Kidney (tissue), 22 donors: ENCODE measurements at places on chromosomes 11 and 22. TPM values are rescaled to one million over a fixed set of nuclear protein-coding genes. Genes with fewer than 3 reads are reported as not detected.

Gene SLC15A3
- total RNA-seq = 27.0 TPM

Gene TMPRSS6
- total RNA-seq = 1.4 TPM

Gene HBG1
- total RNA-seq = not detected

Gene IL17REL
- total RNA-seq = 0.16 TPM

Gene ANO9
- 21.8 TPM for total RNA-seq

Gene TRMU
- 40.5 TPM for total RNA-seq

Gene LUZP2
- 0.19 TPM for total RNA-seq

Gene DRD4
- 1.1 TPM for total RNA-seq

Gene APOC3
- total RNA-seq = not detected

Gene FRMD8
- 41.3 TPM for total RNA-seq

Gene CARD18
- total RNA-seq = not detected

Gene KLHL35
- 1.8 TPM for total RNA-seq

Gene FAM83F
- total RNA-seq = 13.1 TPM

Gene CDKN1C
- total RNA-seq = 54.8 TPM

Gene CATSPERZ
- total RNA-seq = not detected

Gene PRAME
- total RNA-seq = 1.7 TPM

Gene NPTXR
- total RNA-seq = 12.5 TPM

Gene TOMM22
- 55.0 TPM for total RNA-seq

Gene HEPHL1
- not detected for total RNA-seq

Gene CENPM
- 2.8 TPM for total RNA-seq

Gene ASPHD2
- total RNA-seq = 4.5 TPM

Gene SUSD2
- 14.8 TPM for total RNA-seq

Gene CTSW
- 3.9 TPM for total RNA-seq

Gene TRIM51
- total RNA-seq = not detected

Gene GALR3
- total RNA-seq = not detected

Gene GAB4
- total RNA-seq = not detected
